ENCODE measurements at places on chromosomes 12 and 14.

- DNase-seq, result no peak
Measured at GRCh38 chr14:91419044-91419397, 1.4 kb upstream of the CCDC88C start.

GRCh38 chr12:84159260-84159659 is 753.3 kb downstream of the SLC6A15 start:
- no peak for DNase-seq

DNA sequence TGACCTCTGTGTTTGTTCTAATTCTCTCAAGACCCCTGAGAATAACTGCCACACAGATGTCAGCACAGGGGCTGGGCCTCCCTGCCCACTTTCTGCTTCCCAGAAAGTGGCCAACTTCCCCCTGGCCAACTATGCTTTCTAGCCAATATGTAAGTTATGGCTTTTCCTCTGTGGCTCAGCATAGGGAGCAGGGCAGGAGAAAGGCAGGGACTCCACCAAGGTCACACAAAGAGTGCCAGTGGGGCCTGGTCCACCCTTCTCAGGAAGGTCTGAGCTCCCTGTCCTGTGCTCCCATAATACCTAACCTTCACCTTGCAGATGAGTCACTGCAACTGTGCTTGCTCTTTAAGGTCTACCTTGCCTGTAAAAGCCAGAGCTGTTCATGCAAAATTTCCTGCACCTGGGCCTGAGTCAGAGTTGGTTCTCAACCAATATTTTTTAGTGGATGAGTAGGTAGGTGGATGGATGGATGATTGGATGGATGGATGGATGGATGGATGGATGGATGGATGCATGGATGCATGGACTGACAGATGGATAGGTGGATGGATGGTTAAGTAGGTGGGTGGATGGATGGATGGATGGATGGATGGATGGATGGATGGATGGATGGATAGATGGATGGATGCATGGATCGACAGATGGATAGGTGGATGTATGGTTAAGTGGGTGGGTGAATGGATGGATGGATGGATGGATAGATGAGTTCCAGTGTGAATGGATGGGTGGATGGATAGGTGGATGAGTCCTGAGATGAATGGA is 64.2 kb downstream of the DIO3 start:
- DNase-seq, result no peak

DNA sequence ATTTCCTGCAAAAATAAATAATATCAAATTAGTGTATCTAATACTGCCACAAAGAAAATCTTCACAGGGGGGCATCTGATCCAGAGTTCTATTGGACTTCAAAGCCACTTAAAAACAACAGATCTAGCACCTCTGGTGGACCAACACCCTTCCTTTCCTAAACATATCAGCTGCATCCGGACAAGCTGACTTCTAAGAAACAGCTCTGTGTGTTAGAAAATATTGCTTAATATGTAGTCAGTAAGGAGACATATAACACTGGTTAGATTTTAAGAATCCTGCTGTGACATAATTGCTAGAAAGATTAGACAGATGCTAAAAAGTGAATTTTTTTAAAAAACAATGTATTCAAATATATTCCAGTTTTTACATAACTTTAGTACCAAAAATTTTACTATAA is 61.1 kb upstream of the PTPRB start:
- DNase-seq, result no peak

GRCh38 chr14:77094672-77095284 is 3.3 kb upstream of the CIPC start:
- DNase-seq, result peak; percentile 63

DNA sequence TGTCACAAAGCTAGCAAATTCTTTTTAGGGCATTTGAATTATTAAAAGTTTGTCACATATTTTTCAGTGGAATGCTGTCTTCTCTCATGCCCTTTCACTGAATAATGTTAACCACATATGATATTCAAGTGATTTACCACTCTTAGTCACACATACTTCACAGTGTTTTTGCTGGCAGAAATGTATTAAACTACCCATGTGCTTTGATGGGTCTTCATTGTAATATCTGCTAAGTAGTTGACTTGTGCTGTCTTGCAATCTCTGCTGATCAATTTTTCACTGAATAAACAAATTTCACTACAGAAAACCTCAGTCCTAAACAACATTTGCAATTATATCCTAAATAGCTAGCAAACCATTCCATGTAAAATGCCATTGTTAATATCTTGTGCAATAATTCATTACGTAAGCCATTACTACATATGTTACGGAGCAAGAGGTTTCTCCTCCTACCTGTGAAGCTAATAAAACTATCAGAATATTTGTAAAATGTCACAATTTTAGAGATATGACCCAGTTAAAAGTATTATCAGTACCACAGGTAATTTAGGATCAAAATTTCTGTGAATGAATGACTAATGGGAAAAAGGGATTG is 64.6 kb upstream of the LMO3 start:
- no peak for DNase-seq

DNA sequence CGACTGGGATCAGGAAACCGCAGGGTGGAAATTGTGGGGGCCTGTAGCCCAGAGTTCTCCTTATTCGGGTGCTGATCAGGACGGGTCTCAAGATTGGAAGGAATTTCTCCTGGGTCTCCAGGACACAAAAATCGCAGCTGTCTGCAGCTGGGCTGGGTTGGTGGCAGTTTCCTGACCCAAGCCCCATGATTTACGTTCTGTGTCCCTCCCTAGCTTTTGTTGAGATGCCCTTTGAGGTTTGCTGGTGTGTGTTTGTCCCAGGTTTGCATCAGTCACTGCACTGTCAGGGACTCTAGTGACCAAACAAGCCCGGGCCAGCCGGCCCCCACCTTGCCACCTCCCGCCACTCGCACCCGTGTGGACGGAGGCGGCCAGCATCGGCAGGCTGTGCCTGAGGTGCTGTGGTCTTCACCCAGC is 89.5 kb downstream of the FBXL14 start:
- DNase-seq, result no peak

DNA sequence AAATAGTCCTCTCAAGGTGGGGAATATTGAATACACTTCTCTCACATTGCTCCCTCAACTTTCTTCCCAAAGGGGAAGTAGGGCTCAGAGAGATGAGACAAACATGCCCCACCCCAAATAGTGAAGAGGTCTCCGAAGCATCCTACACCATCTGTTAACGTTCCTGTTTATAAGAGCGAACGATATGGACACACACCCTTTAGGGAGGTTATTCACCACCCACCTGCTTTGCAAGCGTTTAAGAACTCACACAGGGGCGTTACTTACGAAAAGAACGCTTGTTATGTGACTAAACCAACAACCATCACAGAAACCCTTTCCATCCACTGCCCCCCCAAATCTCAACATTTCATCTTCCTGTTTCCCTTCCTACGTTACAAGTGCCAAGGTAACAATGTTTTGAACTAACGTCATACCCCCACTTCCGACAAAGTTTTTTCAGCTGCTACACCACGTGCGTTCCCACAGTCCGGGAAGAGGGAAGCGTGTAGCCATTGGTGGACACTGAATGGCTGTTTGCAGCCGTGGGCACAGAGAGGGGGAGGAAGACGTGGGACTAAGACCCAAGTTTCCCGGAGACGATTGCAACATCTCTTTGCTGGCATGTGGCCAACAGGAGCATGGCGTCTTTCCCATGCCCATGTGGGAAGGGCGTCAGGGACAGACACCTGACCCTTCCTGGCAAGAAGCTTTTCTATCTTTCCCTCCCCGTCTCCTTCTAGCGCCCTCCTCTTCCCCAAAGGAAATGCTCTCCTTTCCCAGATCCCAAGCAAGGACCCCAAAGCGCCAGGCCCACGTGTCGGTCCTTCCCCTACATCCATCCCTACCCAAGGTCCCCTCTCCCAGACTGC is 1.2 kb downstream of the YBX3 start:
- peak; percentile 47 for DNase-seq

- DNase-seq, result no peak
Measured at GRCh38 chr12:90859591-90859990, 95.4 kb downstream of the CCER1 start.

GRCh38 chr12:57621497-57622292 is 10.5 kb downstream of the ARHGEF25 start:
- DNase-seq, result no peak

GRCh38 chr12:100858656-100859055 is 64.1 kb downstream of the ANO4 start:
- no peak for DNase-seq

- DNase-seq, result no peak
Measured at GRCh38 chr12:82835217-82835616, 148.5 kb downstream of the TMTC2 start.

GRCh38 chr12:38878333-38878705 is 27.1 kb downstream of the CPNE8 start:
- DNase-seq, result no peak

- DNase-seq, result no peak
Measured at GRCh38 chr12:100717733-100718067, 76.9 kb upstream of the ANO4 start.

GRCh38 chr12:57844709-57845477 is 1.6 kb downstream of the CTDSP2 start:
- no peak for DNase-seq

GRCh38 chr12:122421187-122421820 is 1.2 kb downstream of the CLIP1 start:
- DNase-seq, result no peak

- DNase-seq, result no peak
Measured at GRCh38 chr12:70260646-70261045, 17.4 kb downstream of the CNOT2 start.

GRCh38 chr14:33014710-33015109 is 76.0 kb downstream of the NPAS3 start:
- no peak for DNase-seq

DNA sequence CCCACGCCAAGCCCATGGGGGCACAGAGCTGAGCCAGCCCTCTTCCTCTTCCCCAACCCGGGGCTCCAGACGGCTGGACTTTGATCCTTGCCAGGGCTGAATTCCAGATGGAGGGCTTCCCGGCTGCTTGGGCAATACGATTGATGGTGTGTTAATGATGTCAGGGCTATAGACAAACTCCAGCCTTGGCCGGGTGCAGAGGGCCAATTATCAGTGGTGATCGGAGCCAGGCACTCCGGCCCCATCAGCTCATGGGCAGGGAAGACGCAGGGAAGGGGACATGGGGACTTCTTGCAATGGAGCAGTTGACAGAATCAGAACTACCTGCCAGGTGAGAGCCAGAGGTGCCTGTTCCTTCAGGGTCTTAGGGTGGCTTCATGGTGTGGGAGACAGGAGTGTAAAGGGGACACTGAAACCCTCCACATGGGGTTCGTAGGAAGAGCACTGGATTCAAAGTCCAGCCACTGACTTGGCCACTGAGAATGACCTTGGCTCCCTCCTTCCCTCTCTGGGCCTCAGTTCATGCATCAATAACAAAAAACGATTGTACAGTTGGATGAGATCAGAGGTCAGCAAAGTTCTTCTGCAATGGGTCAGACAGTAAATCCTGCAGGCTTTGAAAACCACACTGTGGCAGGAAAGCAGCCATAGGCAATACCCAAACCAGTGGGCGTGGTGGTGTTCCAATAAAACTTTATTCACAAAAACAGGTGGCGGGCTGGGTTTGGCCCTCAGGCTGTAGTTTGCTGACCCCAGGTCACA is 333.7 kb downstream of the MED13L start:
- DNase-seq, result no peak

DNA sequence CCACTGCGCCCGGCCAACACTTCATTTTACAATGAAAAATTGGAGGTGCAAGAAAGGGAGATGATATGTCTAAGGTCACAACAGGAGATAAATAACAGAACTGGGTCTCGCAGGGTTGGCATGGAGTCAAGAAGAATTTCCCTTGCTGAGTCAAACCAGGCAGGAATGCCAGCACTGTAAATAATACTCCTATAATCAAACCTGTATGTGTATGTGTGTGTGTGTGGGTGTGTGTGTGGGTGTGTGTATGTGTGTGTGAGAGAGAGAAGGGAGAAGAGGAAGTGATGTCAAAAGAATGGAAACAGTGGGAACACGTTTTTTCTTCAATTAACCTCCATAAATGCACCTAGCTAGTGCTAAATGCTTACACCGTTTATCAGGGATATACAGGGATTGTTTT is 70.4 kb downstream of the TMEM116 start:
- DNase-seq, result no peak

- DNase-seq, result no peak
Measured at GRCh38 chr12:116771651-116772050, 33.5 kb downstream of the RNFT2 start.

- no peak for DNase-seq
Measured at GRCh38 chr14:33287189-33287588, 348.5 kb downstream of the NPAS3 start.

DNA sequence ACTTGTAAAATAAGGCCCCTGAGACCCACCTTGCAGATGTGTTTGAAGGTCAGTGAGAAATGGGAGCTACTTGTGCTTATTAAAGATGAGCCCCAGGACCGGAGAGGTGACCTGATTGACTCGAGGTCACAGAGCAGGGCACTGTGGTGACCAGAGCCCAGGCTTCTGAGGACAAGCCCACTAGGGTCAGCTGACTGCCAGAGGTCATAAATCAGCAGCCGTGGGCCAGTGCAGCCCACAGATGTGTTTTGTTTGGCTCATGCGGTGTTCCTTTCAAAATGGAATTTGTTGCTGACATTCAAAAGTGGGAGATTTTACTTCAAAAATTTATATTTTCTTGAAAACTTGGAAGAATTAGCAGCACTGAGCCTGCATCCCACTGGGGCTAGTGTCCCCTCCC is 24.5 kb downstream of the JDP2 start:
- DNase-seq, result no peak

GRCh38 chr12:64669270-64669842 is 59.1 kb downstream of the RASSF3 start:
- no peak for DNase-seq

DNA sequence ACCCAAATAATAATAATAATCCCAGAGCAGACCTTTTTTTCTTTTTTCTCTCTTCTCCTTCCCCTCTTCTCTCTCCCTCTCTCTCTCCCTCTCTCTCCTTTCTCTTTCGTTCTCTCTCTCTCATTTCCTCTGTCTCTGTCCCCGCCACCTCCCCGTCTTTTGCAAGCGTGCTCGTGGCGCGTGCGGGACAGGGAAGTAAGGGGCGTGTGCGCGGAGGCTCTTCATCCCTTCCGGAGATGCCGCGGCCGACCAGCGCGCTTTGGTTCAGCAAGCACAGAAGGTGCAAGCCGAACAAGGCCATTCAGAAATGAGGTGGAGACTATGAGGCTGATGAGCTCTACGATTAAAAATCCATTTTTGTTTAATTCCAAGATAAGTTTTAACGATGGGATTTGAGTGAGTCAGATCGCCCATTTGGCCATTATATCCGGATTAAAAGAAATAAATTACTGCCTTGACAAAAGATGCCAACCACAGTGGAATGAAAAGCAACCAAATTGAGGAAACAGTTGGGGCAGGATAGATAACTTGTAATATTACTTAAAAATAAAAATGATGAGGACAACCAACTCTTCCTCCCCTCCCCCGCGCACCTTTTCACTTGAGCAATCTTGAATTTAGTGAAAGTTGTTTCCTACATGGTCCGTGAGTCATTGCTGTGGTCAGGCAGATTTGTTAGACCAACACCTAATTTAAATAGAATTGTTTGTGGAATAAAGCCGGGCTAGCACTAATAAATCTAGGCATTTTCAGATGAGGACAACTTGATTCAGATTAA is 1.2 kb upstream of the AMIGO2 start:
- DNase-seq, result no peak

DNA sequence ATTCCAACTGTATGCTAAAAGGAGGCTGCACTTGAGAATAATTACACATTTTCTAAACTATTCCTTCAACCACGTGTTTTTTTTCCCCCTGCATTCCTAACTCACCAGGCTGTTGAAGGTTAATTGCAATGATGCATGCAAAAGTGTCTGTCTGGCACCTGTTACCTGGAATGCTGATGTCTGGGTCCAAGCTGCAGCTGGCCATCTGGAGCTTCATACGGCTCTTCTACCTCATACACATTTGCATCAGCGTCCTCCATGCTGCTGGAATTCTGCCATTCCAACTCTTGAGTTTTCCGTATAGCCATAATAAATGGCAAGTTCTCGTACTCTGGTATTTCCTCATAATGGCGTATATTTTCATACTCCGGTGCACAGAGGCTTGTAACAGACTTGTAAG is 8.6 kb downstream of the FGD6 start:
- DNase-seq, result no peak
